Activated CD8-positive, alpha-beta memory T cell treated with anti-CD3 and anti-CD28 coated beads for 1 hour (primary cell): ENCODE measurements at places on chromosomes 7 and 10.

DNA sequence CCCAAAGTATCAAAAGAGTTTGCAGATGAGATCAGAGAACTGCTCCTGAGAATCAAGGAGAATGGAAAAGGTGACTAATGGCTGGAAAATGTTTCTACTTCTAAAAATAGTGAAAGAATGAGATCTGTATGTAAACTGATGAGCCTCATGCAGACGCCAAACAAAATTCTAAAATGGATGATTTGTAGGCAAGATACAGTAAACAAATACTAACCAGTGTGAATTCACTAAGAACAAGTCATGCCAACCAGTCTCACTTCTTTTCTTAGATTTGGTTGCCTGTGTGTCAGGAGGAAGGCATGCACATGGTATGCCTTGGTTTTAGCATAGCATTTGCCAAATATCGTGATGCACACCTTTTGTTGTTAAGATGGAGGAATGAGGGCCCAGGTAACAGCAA, 94.9 kb upstream of the PIK3CG start:
- DNase-seq, result no peak

DNA sequence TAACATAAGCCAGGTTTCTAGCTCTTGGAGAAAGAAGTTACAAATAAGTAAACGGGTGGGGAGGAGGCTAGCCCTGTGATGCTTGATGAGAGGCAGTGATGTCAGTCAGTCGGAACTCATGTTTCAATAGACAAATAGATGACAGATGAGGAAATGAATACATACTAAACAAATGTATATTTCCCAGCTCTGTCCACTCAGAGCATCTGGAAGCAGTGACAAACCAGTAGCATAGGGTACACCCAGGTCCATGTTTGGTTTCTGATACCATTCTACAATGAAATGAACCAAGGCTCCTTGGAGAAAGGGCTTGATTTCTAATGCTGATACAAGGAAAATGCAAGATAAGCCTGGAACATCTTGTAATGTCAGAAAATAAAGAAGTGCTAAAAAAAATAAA, 30.6 kb downstream of the PODXL start:
- DNase-seq, result no peak

DNA sequence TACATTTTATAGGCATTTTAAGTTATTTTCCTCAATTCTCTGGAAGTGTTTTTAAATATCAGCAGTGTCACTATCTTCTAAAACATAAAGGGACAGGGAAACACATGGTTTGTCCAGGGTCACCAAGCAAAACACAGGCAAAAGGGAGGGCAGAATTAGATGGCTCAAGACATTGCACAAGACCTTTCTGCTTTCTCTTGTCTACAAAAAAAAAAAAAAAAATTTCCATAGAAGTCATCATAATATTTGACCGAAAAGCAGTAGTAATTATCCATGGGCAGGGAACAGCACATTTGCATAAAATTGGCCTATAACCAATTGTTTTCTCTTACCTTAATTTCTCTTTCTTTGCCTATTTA, 703.1 kb upstream of the FZD8 start:
- DNase-seq, result no peak

DNA sequence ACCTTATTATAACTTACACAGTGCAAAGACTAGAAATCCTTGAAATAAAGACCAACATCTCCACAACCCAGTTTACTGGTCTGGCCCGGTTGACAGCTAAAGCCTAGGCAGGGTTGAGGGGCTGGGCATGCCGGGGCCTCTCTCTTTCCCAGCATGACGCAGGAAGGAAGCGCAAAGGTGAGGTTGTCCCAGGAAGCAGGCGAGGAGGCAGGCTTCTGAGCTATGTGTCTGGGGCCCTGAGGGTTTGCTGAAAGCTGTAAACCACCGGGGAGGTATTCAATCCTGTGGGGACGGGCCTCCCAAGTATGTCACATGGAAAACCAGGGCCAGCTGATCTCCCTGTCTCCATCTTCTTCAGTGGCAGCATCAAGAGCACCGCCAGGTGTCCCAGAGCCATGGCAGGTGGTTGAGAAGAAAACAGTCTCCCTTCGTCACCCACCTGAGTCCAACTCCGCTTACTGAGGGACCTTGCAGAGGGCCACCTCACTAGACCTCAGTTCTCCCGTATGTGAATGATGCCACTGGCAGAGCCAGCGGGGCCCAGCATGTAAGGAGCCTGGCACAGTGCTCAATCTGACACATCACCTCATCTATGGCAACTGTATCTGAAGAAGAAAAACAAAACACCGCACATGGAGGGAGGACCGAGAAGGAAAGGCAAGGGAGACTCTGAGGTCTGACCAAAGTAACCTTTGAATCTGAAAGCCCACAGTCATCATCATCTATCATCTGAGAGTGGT, 49.5 kb downstream of the FAM53B start:
- no peak for DNase-seq

GRCh38 chr10:133375357-133376115, 2.4 kb upstream of the ECHS1 start:
- DNase-seq, result no peak

DNA sequence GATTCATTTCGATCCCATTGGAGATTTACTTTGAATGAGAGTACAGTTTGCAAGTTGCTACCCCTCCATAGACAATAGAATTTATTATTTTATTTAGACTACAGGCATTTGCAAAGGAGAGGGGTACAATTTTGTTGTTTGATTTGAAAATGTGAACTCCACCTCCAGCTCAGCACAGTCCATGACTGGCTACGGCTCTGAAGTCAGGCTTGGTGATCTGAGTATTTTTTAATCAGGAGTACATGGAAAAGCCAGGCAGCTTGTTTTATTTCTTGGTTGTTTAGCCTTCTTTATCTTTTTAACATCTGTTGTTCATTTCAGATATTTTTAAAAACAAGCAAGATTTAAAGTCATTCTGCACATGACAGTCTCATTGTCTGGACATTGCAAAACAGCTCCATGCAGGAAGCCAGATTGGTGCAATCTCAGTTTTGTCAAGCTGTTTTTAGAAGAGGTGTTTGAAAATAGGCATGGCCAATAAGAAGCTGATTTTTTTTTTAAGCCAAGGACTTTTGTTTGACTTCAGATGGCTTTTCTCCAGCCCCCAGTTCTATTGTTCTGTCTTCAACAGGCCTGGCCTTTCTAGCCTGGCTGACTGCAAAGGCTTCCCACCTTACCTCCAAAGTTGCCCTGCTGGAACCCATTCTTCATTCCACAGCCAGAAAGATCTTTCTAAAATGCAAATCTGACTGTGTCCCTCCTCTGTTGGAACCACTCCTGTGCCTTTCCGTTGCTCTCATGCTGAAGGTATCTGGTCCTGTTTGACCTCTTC, 12.2 kb downstream of the PLXDC2 start:
- no peak for DNase-seq

- DNase-seq, result no peak
These were observed 4.9 kb downstream of the HIPK2 start for GRCh38 chr7:139772873-139773272.
